Aorta (tissue), 5 donors: ENCODE measurements at places on chromosomes 5 and 9. TPM values are rescaled to one million over a fixed set of nuclear protein-coding genes. Genes with fewer than 3 reads are reported as not detected.

TAS2R1 gene
- not detected for total RNA-seq

APC gene
- 51.6 TPM for total RNA-seq

DNA sequence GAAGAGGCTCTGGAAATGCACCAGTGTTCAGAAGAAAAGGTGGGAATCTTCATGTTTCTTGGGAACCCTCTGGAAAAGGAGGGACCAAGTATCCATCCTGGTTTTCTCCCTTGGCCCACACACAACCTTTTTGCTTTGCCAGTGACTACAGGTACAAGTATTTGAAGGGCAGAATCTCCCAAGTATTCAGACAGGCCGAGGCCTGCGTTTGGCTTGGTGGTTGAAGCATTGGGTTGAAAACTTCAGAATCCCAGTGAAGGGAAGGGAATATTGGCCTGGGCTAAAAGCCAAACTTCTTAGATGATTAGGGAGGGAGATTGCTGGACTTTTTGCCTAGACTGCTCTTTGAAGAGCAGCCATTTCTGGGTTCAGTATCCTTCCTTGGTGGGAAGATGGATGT, 71.9 kb downstream of the UBAP1 start:
- H3K27ac ChIP-seq = no peak overlapping the region
- H3K4me3 ChIP-seq = no peak overlapping the region
- H3K4me1 ChIP-seq = peaks cover 6% of the 10 kb centered on the region
- no peaks in the 10 kb centered on the region for H3K36me3 ChIP-seq
- H3K27me3 ChIP-seq = no peaks in the 10 kb centered on the region
- DNase-seq = no peak

OR1Q1 gene
- total RNA-seq = not detected
